ENCODE measurements at places on chromosomes 6 and 20.

- DNase-seq, result no peak
These were observed 70.7 kb upstream of the RAB32 start for GRCh38 chr6:146472918-146473317.

DNA sequence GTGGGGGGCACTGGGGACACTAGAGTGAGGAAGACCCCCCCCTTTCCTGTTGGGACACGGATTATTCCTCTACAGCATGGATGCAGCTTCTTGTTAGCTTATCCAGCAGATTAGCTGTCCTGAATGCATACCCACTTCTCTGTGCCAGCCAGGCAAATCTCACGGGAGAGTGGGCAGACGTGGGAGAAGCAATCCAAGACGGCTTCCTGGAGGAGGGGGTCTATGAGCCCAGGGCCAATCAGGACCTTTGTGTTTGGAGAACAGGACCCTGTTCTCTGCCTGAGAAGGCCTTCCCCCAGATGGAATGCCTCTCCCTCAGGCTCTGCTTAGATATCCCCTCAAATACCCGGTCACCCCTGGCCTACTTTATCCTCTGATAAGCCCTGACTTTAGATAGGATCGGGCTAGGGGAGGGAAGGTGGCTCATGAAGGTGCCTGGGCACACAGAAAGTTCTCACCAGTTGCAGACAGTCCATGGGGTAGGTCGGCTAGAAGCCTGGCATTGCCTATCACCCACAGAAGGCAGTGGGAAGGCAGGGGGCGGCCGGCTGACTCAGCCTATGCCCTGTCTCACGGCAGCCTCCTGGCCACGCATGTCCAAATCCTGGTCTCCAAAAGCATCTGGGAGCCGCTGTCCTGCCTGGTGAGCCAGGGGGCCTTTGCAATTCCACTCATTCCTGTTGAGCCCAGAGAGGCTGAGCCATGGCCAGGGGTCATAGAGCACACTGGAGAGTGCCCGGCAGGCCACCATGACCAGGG is 34.7 kb downstream of the SUN5 start:
- DNase-seq, result no peak

DNA sequence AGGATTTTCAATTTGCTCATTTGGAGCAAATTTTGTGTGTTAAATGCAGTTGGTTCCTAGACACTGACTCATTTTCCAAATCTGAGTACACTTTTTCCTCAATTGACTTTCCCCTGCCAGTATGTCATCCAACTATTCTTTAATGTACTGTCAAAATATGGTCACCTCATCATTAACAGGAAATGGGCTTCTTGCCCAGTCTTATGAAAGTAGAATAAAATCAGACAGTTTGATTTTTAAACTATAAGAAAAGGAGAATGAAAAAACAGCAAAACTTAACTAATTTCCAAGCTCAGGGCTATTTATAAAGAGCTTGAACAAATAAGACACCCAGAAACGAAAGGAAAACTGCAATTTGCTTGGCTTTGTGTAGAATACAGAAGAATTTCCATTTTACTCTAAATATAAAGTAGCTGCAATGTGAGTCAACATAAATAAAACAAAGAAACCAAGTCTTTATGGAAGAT is 43.7 kb upstream of the RAB23 start:
- DNase-seq, result no peak

- DNase-seq, result no peak
These were observed 60.1 kb upstream of the CD93 start for GRCh38 chr20:23146181-23146580.

GRCh38 chr6:7916959-7917358 is 6.4 kb upstream of the TXNDC5 start:
- DNase-seq, result no peak

- DNase-seq, result no peak
These were observed 280.9 kb downstream of the ZFAND3 start for GRCh38 chr6:38100380-38100779.

GRCh38 chr6:12635813-12636212 is 80.8 kb upstream of the PHACTR1 start:
- DNase-seq, result no peak

GRCh38 chr6:53977551-53977950 is 133.7 kb upstream of the MLIP start:
- DNase-seq, result no peak

DNA sequence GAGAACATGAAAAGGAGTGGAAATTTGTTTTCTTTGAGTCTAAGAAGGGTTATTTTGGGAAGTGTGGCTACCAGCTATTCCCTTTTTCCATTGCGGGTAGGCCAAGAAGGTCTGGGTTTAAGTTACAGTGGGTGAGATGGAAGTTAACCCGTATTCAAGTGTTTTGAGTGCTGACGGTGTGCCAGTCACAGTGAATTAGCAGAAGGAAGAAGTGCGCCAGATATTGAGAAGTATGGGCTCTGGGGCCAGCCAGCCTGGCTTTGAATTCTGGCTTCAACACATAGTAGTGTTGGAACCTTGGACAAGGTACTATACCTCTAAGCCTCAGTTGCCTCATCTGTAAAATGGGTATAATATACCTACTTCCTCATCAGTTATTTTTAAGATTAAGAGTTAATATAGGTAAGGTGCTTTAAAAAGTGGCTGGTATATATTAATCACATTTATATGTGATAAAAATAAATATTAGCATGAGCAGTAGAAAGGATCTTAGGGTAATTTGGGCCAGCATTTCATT is 16.3 kb downstream of the ZNF76 start:
- no peak for DNase-seq

GRCh38 chr6:25051083-25051482 is 115.3 kb upstream of the RIPOR2 start:
- no peak for DNase-seq

DNA sequence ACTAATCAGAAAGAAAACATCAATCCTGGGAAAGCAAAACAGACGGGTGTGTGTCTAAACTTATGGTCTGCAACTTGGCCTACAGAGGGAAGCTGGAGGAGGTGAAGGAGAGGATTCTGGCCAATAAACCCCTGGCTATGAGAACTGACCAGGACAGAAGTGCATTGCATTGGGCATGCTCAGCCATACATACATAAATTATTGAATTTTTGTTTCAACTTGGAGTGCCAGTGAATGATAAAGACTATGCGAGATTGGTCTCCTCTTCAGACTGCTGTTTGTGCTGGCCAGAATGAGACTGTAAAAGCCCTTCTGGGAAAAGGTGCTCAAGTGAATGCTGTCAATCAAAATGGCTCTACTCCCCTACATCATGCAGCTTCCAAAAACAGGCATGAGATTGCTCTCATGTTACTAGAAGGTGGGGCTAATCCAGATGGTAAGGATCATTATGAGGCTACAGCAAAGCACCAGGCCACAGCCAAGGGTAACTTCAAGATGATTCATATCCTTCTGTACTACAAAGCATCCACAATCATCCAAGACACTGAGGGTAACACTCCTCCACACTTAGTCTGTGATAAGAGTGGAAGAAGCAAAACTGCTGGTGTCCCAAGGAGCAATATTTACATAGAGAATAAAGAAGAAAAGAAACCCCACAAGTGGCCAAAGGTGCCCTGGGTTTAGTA is 17.4 kb downstream of the ADNP start:
- DNase-seq, result no peak

DNA sequence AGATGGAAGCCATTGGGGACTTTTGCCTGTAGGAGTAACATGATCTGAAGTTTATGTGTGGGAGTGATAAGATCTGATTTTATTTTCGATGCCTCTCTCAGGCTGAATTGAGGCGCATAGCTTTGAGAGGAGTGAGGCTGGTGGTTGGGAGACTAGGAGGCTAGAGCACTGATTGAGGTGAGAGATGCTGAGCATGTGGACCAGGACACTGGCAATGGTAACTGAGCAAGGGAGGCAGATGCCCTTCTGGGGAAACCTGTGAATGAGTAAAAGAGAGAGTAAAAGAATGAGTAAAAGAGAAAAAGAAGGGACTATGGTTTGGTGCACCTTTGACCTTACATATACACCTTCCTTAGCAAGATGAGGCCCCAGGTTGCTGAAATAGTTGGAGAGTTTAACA is 3.0 kb downstream of the RRP36 start:
- no peak for DNase-seq

GRCh38 chr6:69933239-69933638 is 66.9 kb downstream of the COL19A1 start:
- DNase-seq, result no peak

GRCh38 chr6:42915732-42916131 is at the start of gene PTCRA:
Gene PTCRA (plus strand): TSS chr6:42916053. CDS start chr6:42916070, 17 bp downstream.
- DNase-seq, result no peak
